A549 treated with CORT108297 at 1 μM for 4 hours (cell line): ENCODE measurements at places on chromosomes 7 and 10. TPM values are rescaled to one million over a fixed set of nuclear protein-coding genes. Genes with fewer than 3 reads are reported as not detected.

SLC26A5 gene
- total RNA-seq, result not detected in 5 replicates

GPAM gene
- total RNA-seq, result 5.7 to 7.7 TPM (median 6.5 TPM) in 5 replicates

FXYD4 gene
- not detected in 5 replicates for total RNA-seq

ADARB2 gene
- total RNA-seq, result not detected in 5 replicates

BMPER gene
- 6.0 to 10.3 TPM (median 7.0 TPM) in 5 replicates for total RNA-seq

PNPLA8 gene
- total RNA-seq, result 11.6 to 17.7 TPM (median 14.2 TPM) in 5 replicates

SUN3 gene
- 0.15 to 0.16 TPM in 2 of 5 replicates, not detected in the others for total RNA-seq

CCL24 gene
- total RNA-seq, result not detected in 5 replicates

ZNF503 gene
- 7.1 to 13.0 TPM (median 12.2 TPM) in 5 replicates for total RNA-seq

NUDT13 gene
- total RNA-seq, result 2.5 to 3.4 TPM (median 3.0 TPM) in 5 replicates

ACTL6B gene
- not detected in 5 replicates for total RNA-seq

ABCC2 gene
- total RNA-seq, result 150 to 171 TPM (median 160 TPM) in 5 replicates

TMEM140 gene
- 0.98 to 1.8 TPM (median 1.1 TPM) in 5 replicates for total RNA-seq

KCND2 gene
- not detected in 5 replicates for total RNA-seq

SEMA3C gene
- 37.8 to 75.8 TPM (median 62.4 TPM) in 5 replicates for total RNA-seq

VAX1 gene
- 1.0 to 1.9 TPM (median 1.6 TPM) in 5 replicates for total RNA-seq

TMEM178B gene
- total RNA-seq, result 1.1 to 1.8 TPM (median 1.4 TPM) in 5 replicates

GIMAP5 gene
- total RNA-seq, result 0.14 TPM in 1 of 5 replicates, not detected in the others

HOXA1 gene
- 2.5 to 4.0 TPM (median 3.5 TPM) in 5 replicates for total RNA-seq

SEC31B gene
- total RNA-seq, result 1.6 to 3.0 TPM (median 2.3 TPM) in 5 replicates

ELMO1 gene
- 1.6 to 2.3 TPM (median 1.8 TPM) in 5 replicates for total RNA-seq
